ENCODE measurements at places on chromosomes 6 and 20.

- DNase-seq = no peak
Measured at GRCh38 chr6:87982134-87982533, 65.5 kb upstream of the SPACA1 start.

DNA sequence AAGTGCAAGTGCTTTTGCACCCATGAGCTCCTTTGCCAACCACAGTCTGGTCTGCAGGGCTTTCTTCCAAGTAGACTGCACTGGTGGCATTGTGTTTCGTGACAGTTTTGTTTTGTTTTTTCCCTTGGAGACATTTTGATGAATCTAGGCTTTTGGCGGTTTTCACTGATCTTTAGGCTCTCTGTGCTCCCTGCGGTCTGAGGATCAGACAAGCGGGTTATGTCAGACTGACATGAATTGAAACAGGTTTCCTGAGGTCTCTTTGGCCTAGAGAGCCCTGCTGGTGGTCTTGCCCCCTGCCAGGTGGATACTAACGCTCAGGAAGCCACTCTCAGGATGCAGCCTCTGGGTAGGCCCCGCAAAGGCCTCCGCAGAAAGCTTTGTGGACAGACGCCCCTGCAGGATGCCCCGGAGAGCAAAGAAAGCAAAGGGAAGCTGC, 555.4 kb upstream of the AGPAT4 start:
- DNase-seq = peak; percentile 97

DNA sequence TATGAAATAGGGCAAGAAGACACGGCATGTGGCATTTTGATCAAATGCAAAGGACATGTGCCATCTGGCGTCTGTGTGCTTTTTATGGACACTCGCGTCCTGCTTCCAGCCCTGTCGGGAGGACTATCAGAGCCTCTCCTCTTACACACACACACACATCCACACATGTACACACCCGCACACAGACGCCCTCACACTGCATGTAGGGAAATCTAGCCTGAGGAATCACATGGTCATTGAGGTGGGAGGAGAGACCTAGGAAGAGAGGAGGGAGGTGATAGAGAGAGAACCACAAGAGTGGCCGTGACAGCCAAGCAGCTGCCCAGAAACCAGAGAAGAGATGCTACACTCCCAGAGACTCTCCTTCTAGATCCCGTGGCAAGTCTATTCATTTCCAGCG, 105.9 kb upstream of the CDYL start:
- DNase-seq = no peak

DNA sequence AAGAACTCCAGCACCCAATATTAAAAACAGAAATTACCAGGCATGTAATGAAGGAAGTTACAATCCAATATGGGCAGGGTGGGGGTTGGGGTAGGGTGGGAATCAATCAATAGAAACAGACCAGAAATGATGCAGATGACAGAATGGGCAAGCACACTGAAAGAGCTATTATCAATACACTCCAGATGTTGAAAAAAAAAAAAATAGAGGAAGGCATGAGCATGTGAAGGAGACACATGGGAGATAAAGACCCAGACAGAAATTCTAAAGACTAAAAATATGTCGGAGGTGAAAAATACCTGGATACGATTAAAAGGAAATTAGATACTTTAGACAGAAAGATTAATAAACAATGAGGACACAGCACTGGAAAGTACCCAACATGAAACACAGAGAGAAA, 19.1 kb upstream of the ZC3H12D start:
- peak; percentile 46 for DNase-seq

GRCh38 chr20:43925215-43925614, 10.6 kb downstream of the TOX2 start:
- no peak for DNase-seq

DNA sequence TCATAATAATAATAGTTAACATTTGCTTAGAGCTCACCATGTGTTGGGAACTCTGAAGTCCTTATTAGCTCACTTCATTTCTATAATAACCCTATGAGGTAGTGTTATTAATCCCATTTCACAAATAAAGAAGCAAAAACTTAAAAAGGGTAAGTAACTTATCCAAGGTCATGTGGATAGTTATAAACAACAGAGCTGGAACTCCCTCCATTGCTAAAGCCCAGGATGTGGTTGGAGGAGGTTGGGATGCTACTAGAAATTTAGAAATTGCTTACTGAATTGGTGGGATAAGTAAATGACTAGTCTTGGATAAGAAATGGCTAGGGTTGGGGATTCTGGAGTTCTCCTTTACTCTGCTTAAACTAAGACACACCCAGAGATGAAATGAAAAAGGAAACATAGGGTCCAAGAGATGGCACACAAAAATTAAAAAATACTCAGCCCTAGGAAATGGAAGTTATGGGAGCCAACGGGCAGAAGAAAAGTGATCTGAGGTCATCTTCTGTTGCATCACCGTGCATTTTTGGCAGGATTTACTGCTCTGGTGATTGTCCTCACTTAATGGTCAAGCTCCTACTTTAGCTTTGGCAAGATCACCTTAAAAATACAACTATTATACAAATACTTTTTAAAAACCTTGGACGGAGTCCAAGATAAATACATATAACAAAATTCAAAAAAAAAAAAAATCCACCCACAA, 7.7 kb upstream of the CLIC5 start:
- DNase-seq = no peak
